NCI-H2171 (cell line): ENCODE measurements at places on chromosomes 16 and 17.

- no peak for DNase-seq
Measured at GRCh38 chr17:80942423-80943345, 49.0 kb upstream of the CHMP6 start.

GRCh38 chr17:21072745-21073197 is 30.0 kb upstream of the USP22 start:
- DNase-seq, result no peak

- DNase-seq, result no peak
Measured at GRCh38 chr17:69254187-69254586, 25.6 kb upstream of the ABCA10 start.

GRCh38 chr16:59698346-59699020 is 964.4 kb upstream of the GOT2 start:
- DNase-seq, result no peak

- no peak for DNase-seq
Measured at GRCh38 chr16:66154801-66155200, 211.7 kb upstream of the CDH5 start.

- DNase-seq, result no peak
Measured at GRCh38 chr16:72612256-72612655, 435.7 kb downstream of the ZFHX3 start.

DNA sequence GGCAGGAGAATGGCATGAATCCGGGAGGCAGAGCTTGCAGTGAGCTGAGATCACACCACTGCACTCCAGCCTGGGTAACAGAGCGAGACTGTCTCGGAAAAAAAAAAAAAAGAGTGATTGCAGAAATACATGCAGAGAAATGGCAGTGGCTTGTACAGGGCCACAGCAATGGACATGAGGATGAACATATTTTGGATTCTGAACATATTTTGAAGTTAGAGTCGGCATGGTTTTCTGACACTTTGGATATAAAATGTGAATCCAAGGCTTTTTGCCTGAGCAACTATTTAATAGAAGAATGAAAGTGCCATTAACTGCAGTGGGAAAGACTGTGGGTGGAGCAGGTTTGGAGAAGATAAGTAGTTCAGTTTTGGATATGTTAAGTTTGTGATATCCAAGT is 35.8 kb downstream of the CPD start:
- no peak for DNase-seq

GRCh38 chr16:88368036-88368435 is 14.7 kb upstream of the ZNF469 start:
- DNase-seq, result no peak

DNA sequence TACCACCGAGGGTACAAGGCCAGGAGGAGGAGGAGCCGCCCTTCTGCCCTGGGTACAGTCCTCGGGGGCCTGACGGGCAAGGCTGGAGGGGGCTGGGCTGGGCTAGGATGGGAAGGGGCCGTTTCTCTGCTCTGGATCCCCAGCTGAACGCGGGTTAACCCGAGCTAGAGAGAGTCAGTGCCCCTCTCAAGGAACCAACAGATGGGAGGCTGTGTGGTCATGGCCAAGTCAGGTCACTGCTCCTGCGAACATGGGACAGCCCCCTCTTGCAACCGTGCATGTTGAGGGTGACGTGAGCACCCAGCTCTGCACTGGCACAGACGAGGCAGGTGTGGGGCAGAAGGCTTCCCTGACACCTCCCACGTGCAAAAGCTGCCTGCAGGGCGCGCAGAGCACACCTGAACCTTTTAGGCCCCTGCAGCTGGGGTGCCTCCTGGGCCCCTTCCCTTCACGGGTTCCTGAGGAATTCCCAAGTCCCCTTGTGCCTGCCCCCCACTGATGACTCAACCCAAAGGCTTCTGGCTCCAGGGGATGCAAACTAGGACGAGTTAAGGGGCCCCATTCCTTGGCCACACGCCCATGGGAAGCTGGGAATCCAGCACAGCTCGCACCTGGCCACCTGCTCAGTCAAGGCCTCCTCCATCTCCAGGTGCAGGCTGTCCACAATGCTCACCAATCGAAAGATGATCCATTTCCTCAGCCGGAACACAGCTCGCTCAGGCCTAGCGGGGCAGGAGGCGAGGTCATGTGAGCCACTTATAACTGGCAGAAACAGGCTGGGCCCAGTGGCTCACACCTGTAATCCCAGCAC is 6.3 kb downstream of the MYBBP1A start:
- DNase-seq, result no peak

- DNase-seq, result no peak
Measured at GRCh38 chr17:4073983-4074830, 68.6 kb downstream of the ZZEF1 start.
